ENCODE measurements at places on chromosomes 16 and 17.

- peak; percentile 91 for DNase-seq
Measured at GRCh38 chr17:17416007-17416399, 60.8 kb upstream of the MED9 start.

DNA sequence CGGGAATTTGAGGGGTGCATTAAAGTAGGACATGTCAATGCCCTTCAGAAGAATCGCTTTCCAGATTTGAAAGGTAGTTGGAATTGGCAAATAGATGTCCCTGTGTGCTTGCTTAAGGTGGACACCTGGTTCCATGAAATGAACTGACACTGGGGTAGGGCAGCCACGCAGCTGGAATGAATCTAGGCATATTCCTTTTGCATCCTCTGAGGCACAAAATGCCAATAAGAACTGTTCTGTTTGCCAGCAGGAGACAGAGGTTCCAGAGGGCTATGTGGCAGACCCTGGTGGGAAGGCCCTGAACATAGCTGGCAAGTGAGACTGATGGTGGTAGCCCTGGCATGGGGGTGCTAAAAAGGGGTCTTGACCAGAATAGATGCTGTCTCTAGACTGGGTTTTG, 61.5 kb downstream of the SLC6A2 start:
- DNase-seq: no peak

- DNase-seq: peak; percentile 34
Measured at GRCh38 chr16:4111748-4112696, 4.2 kb downstream of the ADCY9 start.

DNA sequence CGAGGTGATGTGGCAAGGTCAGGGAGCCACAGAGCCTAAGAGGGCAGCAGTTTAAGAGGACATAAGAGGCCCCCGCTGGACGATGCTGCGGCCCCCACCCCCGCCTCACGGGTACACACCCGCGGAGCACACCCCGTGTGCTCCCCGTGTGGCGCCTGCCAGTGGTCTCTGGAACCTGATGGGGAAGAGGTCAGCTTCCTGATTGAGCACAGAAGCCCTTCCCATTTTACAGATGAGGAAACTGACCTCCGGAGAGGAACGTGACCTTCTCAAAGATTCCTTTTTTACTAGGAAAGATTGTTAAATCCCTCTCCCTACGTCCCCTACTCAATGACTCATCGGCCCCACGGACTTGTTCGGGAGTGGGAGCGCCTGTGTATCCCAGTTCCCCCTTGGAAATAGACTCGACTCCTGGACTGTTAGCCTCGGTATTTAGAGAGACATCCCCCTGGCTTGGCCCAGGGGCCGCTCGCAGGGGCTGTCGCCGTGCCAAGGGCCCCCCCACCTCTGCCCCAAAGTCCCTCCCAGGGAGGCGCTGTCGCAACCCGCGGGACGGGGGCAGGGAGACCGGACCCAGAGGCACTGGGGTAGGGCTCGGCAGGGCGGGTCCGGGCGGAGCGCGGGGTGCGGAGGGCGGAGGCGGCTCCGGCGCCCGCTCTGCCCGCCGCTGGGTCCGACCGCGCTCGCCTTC, at the start of gene ABCC3:
Gene ABCC3, plus strand, starts transcription at position 658 of the 691 bp plus-strand sequence. CDS start 56 bp downstream, outside the sequence.
- peak; percentile 38 for DNase-seq

- peak; percentile 88 for DNase-seq
Measured at GRCh38 chr16:85878875-85879274, 20.1 kb upstream of the IRF8 start.

DNA sequence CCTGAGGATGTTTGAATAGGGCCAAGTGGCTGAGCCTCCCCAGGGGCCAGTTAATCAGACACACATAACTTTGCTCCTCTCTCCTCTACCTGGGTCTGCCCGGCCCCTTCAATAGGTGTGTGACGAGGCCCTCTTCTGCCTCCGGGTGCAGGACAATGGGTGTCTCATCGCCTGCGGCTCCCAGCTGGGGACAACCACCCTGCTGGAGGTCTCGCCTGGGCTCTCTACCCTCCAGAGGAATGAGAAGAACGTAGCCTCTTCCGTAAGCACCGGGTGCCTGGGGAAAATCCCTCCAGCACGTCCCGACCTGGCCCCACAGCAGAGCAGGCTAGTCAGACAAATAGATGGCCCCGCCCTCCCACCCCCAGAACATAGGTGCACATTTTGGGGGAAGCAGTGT, 16.1 kb upstream of the KIF19 start:
- DNase-seq: no peak

DNA sequence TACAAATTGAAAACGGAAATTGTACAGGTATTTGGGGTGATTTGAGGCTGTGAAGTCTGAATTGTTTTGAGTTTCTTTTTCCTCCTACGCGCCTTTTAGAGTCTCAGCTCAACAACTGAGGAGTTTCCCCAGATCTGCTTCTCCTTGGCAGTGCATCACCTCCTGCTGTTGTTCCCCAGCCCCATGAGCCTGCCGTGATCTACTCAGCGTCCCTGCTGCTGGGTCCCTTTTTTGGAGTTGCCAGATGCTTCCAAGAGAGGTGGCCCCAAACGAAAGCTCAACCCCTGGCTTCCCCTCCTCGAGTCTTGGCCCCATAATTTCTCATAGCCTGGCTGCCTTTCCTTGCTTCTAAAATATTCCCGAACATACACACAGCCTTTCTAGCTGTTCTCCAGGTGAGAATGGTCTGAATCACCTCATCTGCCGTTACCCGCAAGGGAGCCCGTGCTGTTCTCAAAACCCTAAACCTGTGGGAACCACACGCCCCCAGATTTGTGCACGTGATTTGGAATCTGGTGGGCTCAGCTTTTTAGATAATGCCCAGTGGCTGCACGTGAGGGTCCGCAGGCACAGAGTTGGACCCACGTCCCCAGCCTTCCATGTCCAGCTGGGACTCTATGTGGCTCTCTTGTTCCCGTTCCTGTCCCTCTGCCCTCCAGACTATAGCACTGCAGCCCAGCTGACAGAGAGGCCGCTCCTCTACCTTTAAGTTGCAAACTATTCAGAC, 179.1 kb upstream of the CHMP6 start:
- no peak for DNase-seq

- DNase-seq: no peak
Measured at GRCh38 chr17:76404256-76404655, 19.8 kb downstream of the SPHK1 start.

- no peak for DNase-seq
Measured at GRCh38 chr17:43384476-43384862, 14.3 kb upstream of the ARL4D start.

DNA sequence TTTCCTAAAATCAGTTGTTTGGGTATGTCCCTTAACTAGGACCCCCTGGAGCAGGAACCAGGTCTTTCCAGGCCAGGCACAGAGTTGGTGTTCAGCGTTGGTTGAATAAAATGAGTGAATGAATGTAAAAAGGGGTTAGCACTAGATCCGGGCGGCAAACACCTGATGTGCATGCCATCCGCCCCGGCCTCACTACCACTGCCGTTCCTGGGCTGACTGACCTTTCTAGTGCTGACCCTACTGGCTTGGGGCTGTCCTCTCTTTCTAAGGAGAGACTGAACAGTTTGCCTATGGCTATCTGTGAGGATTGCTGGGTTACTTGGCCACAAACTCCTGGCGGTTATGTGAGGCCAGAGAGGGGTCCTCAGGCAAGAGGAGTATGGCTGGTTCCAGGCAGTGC, 10.1 kb upstream of the PHF12 start:
- no peak for DNase-seq

- DNase-seq: peak; percentile 30
Measured at GRCh38 chr17:46770818-46771560, 47.5 kb downstream of the WNT3 start.

GRCh38 chr17:37774504-37774903, 29.6 kb upstream of the HNF1B start:
- no peak for DNase-seq
